ENCODE measurements at places on chromosomes 5 and 9.

GRCh38 chr5:67617051-67617450 lies 420.5 kb upstream of the CD180 start:
- DNase-seq, result no peak

GRCh38 chr9:134056483-134057306 lies 11.1 kb downstream of the BRD3 start:
- no peak for DNase-seq

- peak; percentile 52 for DNase-seq
Measured at GRCh38 chr5:56812110-56812509, 3.2 kb upstream of the MAP3K1 start.

DNA sequence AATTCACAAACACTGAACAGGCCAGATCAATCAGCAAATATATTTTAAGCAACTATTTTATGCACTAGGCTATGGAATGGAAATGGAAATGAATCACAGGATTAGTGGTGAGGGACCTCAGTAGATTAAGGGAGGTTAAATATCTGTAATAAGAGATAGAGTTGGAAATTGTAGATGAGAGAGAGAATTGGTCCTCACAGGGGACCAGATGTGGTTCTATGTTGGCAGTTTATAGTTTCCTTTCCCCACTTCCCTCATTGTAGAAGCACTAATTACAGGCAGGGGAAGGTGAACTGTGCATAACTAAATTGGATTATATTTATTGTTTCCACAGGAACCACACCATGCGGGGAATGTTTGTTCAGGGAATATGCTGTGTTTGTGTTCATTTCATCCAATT lies 496.2 kb downstream of the ARHGEF28 start:
- no peak for DNase-seq

DNA sequence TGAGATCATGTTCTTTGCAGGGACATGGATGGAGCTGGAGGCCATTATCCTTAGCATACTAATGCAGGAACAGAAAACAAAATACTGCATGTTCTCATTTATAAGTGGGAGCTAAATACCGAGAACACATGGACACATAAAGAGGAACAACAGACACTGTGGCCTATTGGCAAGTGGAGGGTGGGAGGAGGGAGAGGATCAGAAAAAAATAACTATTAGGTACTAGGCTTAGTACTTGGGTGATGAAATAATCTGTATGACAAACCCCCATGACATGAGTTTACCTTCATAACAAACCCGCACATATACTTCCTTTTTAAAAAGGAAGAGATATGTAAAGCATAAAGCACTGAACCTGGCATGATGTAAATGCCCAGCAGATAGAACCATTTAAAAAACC lies 99.0 kb downstream of the MEGF10 start:
- DNase-seq, result no peak

DNA sequence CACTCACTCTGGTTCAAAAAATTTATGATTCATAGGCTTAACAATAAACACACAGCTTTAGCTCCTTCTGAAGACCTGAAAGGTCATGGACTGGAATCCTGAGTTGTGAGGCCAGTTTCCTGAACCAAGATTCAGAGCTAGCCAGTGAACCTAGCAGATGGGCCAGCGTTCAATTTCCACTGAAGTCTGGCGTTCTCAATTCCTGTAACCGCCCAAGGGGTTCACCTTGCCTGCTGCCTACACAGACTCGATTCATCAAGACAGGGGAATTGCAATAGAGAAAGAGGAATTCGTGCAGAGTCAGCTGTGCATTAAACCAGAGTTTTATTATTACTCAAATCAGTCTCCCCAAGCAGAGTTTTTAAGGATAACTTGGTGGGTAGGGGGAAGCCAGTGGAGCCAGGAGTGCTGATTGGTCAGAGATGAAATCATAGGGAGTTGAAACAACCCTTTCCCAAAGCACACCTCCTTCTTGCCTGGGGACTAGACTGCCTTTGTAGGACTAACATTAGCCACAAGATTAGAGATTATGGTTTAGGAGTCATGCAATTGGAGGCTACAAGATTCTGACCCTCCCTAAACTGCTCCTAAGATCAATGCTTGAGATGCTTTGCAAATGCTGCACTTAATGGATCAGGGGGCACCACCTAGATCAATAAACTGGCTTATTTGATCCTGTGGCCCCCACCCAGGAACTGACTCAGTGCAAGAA lies 117.5 kb upstream of the SHB start:
- DNase-seq, result no peak

DNA sequence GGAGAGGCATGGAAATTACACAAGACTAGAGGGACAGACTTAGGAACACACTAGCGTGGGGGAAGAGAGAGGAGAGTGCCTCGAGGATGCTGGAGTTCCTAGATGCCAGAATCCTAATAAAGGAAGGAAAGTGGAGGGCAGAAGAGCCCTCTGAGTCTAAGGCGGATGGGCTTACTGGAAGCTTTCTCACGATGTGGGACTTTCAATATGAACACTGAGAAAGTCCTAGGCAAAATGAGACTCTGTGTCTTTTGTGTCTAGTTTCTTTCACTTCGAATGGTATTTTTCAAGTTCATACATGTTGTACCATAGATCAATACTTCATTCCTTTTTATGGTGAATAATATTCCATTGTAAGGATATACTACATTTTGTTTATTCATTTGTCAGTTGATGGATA lies 239.4 kb downstream of the NSG2 start:
- no peak for DNase-seq

- DNase-seq, result no peak
Measured at GRCh38 chr5:178331491-178331996, 98.9 kb upstream of the PHYKPL start.

DNA sequence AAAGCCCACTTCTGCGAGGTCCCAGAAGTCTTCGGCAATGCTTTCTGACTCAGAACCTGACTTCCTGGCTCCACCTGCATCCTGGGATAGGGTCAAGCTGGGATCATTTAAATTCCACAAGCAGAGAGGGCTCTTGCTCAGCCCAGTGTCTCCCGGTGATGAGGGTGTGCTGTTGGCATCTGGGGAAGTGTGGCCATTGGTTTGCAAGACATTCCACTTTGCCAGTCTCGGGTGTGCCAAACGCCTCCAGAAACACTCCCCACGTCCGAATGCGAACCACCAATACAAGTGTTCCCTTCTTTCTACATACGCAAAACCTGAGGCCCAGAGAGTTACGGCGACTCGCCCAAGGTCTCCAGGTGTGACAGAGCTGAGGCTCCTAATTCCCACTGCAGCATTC lies 43.1 kb upstream of the FCN2 start:
- DNase-seq, result no peak

Measured in DMS153 (cell line).